ENCODE measurements at places on chromosomes 13 and 19.
A peak's percentile ranks its signal among the peaks of the same experiment; 100 is the strongest.

DNA sequence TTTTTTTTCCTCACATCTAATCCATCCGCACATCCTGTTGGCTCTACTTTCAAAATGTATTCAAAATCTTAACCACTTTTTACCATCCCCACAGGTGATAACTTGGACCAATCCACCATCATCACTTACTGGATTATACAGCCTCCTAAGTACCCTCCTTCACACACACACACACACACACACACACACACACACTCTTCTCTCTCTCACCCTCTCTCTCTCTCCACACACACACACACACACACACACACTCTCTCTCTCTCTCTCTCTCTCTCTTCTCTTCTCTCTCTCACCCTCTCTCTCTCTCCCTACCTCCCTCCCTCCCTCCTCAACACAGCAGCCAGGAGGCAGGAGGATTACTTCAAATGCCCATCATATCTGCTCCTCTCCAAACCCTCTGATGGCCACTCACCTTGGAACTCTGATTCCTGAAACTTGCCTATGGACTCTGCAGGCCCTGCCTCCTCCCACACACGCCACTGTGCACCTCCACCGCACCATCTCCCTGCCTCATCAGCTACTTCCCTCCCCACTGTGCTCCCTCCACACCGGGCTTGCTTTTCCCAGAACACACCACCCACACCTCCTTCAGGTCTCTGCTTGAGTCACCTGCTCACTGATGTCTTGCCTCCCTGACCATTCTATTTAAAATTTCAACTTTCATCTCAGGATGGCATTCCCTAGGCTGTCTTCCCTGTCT is 39.7 kb downstream of the RCBTB2 start:
- DNase-seq, result peak; percentile 34

GRCh38 chr13:36959456-36960116 is 39.5 kb upstream of the SMAD9 start:
- DNase-seq, result no peak

- no peak for DNase-seq
These were observed 145.6 kb upstream of the GJB6 start for GRCh38 chr13:20377720-20378119.

- DNase-seq, result no peak
These were observed 7.6 kb downstream of the EHD2 start for GRCh38 chr19:47720669-47721422.

- no peak for DNase-seq
These were observed 79.5 kb downstream of the MYO16 start for GRCh38 chr13:108708921-108709320.

GRCh38 chr13:75151081-75151643 is 330.8 kb downstream of the TBC1D4 start:
- no peak for DNase-seq

- no peak for DNase-seq
These were observed 1.2 kb upstream of the GPX4 start for GRCh38 chr19:1102407-1103131.
